ENCODE measurements at places on chromosomes 11 and 22.

- DNase-seq = no peak
Observed at GRCh38 chr22:43740587-43741270, 71.4 kb downstream of the EFCAB6 start.

- no peak for DNase-seq
Observed at GRCh38 chr11:118618991-118619375, 11.6 kb downstream of the PHLDB1 start.

DNA sequence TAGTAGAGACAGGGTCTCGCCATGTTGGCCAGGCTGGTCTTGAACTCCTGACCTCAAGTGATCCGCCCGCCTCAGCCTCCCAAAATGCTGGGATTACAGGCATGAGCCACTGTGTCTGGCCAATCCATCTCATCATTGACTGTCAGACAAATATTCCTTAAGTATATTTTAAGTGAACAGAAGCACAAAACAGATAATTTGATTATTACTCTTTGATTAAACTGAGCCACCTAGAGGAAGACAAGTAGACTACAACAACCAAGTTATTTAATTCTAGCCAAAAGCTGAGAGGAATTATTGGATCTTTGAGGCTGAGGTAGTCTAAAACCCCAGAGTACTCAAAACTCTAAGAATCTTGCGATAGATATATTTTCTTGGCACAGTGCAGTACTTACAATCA is 1.2 kb downstream of the ACRV1 start:
- no peak for DNase-seq

GRCh38 chr11:59918480-59918879 is 19.8 kb upstream of the OOSP1 start:
- no peak for DNase-seq

DNA sequence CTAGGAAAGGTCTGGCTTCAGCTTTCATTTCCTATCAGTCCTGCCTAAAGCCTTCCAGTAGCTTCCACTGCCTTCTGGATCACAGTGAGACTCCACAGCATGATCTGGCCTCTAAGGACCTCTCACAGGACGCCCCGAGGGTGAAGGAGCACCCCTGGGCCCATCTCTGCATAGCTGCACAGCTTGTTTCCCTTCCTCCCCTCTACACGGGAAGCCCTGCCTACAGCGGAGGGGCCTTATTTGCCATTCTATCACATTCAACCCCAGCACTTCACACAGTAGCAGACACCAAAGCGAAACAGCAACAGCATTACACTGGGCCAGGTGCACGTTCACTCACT is 162.3 kb upstream of the GRK3 start:
- no peak for DNase-seq

GRCh38 chr22:27377501-27378295 is 423.9 kb downstream of the MN1 start:
- DNase-seq = no peak

GRCh38 chr11:45659031-45659817 is 6.2 kb downstream of the CHST1 start:
- DNase-seq = no peak

- DNase-seq = no peak
Observed at GRCh38 chr11:121109916-121110586, 9.0 kb downstream of the TECTA start.

GRCh38 chr11:100689141-100689540 is 2.1 kb downstream of the ARHGAP42 start:
- no peak for DNase-seq

GRCh38 chr11:119786431-119787073 is 57.6 kb upstream of the NECTIN1 start:
- DNase-seq = no peak

DNA sequence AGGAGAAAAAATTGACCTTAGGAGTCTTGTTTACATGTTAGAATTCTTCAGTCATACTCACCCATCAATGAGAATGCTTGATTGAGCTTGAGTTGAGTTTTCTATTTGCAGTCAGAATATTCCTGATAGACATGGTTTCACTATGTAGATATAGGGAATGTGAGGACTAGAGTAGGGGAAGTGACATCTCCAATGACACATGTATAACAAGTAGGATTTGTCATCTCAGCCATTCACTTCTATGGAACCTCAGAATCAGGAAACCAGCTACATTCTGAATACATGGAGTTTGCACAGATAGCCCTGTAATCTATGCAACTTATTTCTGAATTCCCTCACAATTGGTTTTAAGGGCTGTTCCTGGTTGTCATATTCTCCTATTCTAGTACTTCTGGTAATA is 20.1 kb upstream of the OR9Q1 start:
- no peak for DNase-seq

DNA sequence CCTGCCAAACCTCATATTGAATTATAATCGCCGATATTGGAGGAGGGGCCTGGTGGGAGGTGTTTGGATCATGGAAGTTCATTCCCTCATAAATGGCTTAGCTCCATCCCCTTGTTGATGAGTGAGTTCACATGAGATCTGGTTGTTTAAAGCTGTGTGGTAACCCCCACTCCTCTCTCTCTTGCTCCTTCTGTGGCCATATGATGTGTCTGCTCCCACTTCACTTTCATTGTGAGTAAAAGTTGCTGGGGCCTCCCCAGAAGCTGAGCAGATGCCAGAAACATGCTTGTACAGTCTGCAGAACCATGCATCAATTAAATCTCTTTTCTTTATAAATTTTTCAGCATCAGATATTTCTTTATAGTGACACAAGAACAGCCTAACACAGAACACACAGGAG is 929.0 kb upstream of the FAT3 start:
- DNase-seq = no peak

- DNase-seq = no peak
Observed at GRCh38 chr11:77073328-77074001, 6.7 kb downstream of the CAPN5 start.

- no peak for DNase-seq
Observed at GRCh38 chr11:132862137-132862536, 670.2 kb downstream of the OPCML start.

DNA sequence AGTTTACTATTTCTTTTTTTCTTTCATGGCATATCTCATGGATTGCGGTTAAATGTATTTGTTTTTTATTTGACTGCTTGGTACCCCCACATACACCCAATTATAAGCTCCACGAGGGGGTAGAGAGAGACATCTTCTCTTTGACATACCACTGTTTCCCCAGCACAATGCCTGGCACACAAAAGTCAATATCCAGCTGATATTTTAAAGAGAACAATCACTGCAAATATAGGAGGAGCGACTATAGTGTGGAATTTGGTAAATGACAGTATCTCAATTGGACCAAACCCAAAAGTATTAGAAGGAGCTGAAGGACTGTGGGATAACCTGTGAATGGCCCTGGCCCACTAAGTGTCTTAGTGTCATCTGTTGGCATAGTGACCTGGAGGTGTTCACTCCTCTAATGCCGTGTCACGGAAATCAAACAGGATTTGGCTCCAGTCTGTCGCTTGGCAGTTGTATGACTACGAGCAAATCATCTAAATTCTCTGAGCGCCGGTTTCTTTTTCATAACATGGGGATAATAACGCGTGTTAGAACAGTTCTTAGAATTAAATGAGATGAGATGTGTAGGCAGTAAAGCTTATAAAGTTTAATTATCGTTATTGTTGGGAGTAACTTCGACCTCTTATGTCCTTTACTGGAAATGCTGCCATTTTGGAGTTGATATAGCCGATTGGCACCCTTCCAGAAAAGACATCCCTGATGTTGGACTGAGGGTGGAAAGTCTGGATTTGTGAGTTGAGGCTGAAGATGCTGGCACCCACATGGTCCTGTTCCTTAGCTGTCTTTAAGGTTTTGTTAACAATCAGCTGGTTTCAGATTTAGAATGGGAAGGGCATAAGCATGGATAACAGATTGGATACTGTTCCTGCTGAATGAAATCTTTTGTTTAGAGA is 144.5 kb downstream of the DBX1 start:
- DNase-seq = no peak

GRCh38 chr11:4022669-4023068 is 71.9 kb upstream of the RRM1 start:
- DNase-seq = no peak

DNA sequence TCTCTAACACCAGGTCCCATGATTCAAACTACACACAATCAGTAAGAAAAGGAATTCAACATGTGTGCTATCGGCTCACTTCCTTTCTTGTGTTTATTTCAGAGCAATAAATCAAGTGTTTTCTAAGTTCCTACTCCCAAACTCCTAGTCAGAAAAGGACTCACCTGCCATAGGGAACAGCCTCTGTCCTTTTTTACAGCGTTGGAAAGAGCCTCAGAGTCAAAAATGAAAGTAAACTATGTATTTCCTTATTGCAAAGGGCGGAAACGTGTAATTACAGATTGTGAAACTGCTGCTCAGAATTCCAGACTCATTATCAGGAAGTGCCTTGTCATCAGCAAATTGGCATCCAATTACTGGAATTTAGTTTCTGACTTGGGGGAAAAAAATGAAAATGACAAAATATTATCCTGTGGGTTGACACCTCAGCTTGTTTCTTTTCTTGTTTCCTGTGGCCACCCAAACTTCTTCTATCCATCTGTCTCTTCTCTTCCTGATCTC is at the start of gene CASP4:
TSS of gene CASP4 (minus strand) at position 220 of the 501 bp plus-strand sequence. CDS start at position 171, 49 bp downstream.
- no peak for DNase-seq

DNA sequence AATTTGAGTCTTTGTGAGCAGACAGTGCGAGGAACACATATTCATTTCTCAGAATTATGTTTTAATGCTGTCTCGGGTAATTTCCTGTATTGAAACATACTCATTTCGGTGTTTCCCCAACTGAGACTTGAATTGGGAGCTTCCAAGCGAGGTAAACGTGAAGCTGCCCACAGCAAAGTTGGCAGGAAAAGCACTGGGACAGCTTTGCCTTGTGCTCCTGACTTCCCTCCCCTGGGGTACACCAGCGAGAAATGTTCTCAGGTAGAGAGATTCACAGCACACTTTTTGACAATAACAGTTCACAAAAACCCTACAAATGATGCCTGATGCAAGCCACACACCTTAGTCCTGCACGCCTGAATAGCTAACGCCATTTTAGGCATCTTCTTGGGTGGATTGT is 3.1 kb downstream of the HTR3B start:
- no peak for DNase-seq

GRCh38 chr22:27808451-27809225 is 7.1 kb upstream of the MN1 start:
- DNase-seq = no peak

GRCh38 chr11:64178203-64178602 is 7.8 kb upstream of the STIP1 start:
- no peak for DNase-seq

DNA sequence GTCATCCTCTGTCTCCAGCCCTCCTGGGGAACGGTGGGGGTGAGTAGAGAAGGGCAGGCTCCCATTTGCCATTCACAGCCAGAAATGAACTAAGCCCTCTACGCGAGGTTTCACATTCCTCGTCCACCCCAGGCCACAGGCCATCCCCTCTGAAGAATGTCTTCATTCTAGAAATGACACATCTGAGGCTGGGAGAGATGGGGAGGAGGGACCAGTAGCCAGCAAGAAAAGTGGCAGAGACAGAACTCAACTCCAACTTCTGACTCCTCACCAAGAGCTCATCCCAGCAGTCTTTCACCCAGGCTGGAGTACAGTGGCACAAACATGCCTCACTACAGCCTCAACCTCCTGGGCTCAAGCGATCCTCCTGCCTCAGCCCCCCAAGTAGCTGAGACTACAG is 3.4 kb downstream of the CTSF start:
- no peak for DNase-seq

GRCh38 chr11:79043726-79044125 is 397.1 kb downstream of the TENM4 start:
- no peak for DNase-seq

- peak; percentile 18 for DNase-seq
Observed at GRCh38 chr11:94325681-94326080, 21.3 kb downstream of the IZUMO1R start.

DNA sequence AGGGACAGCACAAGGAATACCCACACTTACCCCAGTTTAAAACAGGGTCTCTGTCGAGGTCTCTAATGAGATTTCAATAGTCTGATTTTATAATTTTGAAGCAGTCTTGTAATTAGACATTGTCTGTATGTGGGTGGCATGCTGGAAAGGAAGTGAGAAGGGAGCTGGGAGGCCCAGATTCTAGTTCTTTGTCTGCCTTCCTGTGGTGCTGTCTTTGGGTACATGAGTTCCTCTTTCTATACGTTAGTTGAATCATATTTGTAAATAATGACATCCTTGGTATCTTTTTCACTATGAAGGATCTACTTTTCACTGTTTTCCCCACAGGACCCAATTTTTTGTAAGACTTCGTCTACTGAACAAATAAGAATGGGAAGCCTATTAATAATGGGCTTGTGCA is 42.0 kb upstream of the TENM4 start:
- DNase-seq = no peak

- DNase-seq = no peak
Observed at GRCh38 chr11:69035150-69035945, 13.4 kb upstream of the TPCN2 start.

DNA sequence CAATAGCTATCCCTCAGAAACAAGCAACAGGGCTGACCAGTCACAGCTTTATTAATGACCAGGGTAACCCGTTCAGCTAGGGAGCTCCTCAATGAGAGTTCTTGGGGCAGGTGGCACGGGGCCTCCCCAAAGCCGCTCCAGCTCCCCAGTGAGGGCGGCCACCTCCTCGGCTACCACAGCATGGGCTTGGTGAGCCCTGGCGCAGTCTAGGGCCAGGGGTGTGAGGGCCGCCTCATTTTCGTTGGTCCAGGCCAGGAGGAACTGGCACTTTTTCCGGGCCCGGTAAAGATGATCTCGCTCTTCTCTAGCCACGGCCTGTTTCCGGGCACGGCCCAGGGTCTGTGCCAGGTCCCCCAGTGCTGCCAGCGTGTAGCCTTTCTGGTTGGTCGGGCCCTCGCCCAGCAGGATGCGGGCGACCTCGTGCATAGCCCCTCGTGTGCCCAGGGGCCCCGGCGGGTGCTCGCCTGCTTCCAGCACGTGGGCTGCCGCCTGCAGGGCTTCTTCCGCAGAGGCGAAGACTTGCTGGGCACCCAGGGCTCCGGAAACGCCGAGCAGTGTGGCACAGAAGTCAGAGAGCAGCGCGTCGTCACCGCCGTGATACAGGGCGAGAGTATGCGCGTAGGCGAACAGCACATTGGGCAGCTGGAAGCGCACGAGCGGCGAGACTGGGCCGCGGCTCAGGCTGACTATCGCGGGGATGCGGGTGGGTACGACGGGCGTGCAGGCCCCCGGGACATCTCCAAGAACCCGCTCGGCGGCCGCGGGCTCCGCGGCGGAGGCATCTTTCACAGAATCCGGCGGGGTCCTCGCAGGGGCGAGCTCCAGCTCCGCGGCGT is 913 bp downstream of the ZNHIT2 start:
- no peak for DNase-seq

DNA sequence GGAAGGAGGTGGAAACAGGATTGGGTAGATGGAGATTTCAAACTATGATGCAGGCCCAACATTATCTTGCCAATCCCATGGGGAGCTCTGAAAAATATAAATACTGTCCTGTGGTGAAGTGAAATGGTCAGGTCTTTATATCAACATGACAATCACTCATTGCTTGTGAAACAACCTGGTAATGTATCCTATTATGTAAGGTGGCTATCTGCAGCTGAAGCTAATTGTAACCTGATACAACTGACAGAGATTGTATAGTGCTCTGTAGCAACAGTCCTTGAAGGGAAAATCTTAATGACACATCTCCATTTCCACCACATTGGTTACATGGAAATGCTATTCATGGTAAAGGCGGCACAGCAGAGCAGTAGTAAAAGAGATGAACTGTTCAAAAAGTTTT is 20.7 kb upstream of the CHORDC1 start:
- DNase-seq = no peak

GRCh38 chr22:37260901-37261336 is 16.9 kb upstream of the RAC2 start:
- no peak for DNase-seq
